Stimulated activated CD8-positive, alpha-beta memory T cell treated with anti-CD3 and anti-CD28 coated beads, Interleukin-15, amount 100 ng/mL, for 24 hours (primary cell): ENCODE measurements at places on chromosomes 12 and 14.

GRCh38 chr14:20682127-20682434, 2.3 kb upstream of the RNASE4 start:
- DNase-seq, result no peak

GRCh38 chr12:68580911-68581310, 29.8 kb upstream of the RAP1B start:
- no peak for DNase-seq

DNA sequence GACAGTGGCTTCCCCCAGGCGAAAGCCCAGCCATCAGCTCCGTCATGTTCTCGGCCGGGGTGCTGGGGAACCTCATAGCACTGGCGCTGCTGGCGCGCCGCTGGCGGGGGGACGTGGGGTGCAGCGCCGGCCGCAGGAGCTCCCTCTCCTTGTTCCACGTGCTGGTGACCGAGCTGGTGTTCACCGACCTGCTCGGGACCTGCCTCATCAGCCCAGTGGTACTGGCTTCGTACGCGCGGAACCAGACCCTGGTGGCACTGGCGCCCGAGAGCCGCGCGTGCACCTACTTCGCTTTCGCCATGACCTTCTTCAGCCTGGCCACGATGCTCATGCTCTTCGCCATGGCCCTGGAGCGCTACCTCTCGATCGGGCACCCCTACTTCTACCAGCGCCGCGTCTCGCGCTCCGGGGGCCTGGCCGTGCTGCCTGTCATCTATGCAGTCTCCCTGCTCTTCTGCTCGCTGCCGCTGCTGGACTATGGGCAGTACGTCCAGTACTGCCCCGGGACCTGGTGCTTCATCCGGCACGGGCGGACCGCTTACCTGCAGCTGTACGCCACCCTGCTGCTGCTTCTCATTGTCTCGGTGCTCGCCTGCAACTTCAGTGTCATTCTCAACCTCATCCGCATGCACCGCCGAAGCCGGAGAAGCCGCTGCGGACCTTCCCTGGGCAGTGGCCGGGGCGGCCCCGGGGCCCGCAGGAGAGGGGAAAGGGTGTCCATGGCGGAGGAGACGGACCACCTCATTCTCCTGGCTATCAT, 663 bp downstream of the PTGER2 start:
- DNase-seq, result peak; percentile 15

GRCh38 chr14:36952689-36953088, 219.7 kb downstream of the SLC25A21 start:
- DNase-seq, result no peak
